Astrocyte of the cerebellum (primary cell): ENCODE measurements at places on chromosomes 2 and 18.

DNA sequence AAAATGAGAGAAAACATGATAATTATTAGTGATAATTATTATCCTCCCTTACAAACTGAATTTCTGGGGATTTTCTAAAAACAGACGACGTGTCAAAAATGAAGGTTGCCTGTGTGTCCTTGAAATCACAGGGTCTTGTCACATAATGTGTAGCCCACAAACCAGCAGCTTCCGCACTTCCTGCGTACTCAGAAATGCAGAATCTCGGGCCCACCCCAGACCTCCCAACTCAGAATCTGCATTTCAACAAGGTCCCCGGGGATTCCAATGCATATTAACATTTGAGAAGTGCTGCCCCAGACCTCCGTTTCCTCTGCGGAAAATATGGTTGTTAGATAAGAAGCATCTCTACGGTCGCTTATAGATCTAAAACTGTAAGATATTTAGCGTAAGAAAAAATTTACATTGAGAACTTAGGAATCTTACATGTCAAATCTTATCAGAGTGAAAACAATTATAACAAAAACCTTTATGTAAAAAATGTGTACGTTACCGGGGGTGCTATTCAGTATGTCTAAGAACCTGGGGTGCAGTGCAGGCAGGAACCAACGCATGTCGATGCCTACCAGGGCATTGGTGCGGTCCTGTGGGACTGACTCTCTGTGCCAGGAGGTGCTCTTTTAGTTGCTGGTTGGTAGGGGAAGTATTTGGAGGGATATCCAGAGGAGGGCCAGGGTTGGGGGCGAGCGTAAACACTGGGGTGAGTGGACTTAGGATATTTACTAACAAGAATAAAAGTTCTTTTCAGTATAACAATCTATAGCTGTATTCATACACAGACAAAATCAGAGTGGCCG lies 15.2 kb downstream of the CDKL4 start:
- no peak for DNase-seq

GRCh38 chr2:38713338-38713737 lies 37.8 kb downstream of the SRSF7 start:
- no peak for DNase-seq

DNA sequence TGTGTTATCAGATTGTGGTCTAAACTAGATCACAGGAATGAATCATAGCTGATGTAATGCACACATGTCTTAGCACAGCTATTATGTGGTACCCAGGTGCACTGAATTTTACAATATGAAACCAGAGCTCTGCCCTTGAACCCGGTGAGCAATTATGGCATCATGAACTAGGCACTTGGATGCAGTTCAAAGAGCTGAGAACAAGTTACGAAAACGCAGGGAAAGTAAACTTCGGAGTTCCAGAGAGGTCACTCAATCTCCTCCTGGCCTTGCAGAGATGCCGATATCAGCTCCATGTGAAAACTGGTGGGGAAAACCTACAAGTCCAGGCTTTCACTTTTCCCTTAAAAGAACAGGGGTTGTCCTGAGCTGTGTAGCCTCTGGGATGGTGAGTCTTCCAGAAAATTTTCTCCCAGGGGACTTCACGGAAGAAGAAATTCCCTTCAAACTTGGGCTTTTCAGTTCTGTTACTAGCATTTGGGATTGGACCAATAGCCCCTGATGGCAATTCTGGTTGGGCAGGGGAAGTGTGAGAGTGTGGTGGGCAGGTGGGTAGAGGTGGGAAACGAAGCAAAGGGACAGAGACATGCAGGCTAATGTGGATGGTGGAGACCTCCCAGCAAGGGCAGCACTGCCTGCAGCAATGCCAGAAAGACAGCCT lies 71.1 kb upstream of the SH3BP4 start:
- peak; percentile 71 for DNase-seq

- DNase-seq, result no peak
Measured at GRCh38 chr2:156486147-156486546, 50.0 kb downstream of the GPD2 start.

DNA sequence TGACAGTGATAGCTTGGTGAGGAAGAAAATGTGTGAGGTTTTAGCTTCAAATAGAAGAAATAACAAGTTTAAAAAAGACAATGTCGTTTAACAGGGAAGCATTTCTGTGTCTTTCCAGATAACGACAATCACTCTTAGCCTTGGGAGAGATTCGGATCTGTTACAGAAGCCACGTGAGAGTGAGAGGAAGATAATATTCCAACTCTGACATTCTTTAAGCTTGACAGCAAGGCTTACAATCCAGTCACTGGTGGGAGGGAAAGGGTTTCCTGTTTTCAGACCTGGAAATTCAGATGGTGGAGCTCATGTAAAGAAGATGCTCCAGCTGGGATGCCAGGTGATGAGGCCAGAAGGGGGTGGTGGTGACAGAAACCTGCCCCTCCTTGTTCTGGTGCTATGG lies 30.8 kb downstream of the FBXO48 start:
- DNase-seq, result no peak

- DNase-seq, result no peak
Measured at GRCh38 chr18:47313901-47314300, 62.4 kb upstream of the SKOR2 start.

GRCh38 chr2:101781326-101781725 lies 83.8 kb downstream of the MAP4K4 start:
- no peak for DNase-seq

- DNase-seq, result no peak
Measured at GRCh38 chr2:158478816-158479215, 22.1 kb downstream of the PKP4 start.

GRCh38 chr2:80120866-80121265 lies 183.7 kb downstream of the LRRTM1 start:
- DNase-seq, result no peak

DNA sequence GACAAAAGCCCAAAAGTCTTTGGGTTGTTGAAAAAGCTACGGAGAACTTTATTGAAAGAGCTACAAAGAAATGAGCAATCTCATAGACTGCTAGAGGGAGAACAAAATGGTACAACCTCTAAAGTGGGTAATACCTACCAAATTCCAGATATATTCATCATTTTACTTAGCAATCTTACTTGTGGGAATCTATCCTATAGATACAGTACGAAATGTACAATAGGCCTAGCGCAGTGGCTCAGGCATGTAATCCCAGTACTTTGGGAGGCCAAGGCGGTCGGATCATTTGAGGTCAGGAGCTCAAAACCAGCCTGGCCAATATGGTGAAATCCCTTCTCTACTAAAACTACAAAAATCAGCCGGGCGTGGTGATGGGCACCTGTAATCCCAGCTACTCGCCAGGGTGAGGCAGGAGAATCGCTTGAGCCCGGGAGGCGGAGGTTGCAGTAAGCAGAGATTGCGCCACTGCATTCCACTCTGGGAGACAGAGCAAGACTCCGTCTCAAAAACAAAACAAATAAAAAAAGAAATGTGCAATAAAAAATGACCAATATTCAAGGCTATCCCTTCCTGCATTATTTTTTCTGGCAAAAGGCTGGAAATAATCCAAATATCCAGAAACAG lies 10.1 kb downstream of the EXOC6B start:
- DNase-seq, result no peak

GRCh38 chr18:623761-624620 lies 27.2 kb downstream of the CLUL1 start:
- peak; percentile 64 for DNase-seq

DNA sequence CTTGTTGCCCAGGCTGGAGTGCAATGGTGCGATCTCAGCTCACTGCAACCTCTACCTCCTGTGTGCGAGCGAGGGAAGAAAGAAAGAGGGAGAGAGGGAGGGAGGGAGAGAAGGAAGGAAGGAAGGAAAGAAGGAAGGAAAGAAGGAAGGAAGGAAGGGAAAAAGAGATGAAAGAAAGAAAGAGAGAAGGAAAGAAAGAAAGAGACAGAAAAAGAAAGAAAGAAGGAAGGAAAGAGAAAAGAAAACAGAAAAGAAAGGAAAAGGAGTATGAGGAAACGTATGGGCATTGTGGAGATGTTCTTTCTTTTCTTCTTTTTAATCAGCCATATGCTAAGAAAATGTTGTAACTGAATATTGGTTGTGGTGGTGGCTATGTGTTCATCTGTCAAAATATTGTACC lies 16.5 kb downstream of the CLK1 start:
- DNase-seq, result no peak

DNA sequence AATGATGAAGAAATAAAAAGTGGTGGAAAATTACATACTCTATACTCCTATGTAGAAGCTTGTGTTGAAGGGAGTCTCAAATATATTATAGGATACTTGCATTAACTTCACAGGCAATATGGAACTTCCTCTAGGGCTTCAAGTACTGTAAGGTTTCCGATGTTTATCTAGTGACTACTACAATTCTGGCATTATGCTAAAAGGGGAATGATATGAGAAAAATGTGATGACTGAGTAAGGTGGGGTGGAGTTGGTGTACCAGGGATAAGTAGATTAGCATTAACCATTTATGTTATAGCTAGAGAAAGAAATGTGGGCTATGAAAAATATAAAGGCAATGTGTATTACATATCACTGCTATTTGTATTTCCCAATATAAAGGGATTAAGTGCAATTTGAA lies 229.5 kb downstream of the DCC start:
- no peak for DNase-seq

DNA sequence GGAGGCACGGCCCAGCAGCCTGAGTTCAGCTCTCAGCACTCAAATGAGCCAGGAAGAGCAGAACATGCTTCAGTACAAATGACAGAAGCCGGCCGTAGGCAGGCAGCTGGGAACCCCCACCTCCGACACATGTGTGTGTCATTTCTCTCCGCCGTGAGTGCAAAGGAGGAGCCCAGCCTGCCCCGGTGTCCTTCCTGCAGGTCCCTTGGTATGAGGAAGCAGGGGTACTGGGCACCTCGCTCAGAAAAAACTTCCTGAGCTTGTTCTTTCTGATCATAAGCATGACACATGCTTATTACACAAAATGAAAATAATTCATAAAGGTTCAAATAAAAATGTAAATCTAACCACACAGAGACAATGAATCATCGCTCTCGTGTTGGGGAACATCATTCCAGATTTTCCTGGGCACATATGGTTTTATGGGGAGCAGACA lies 35.3 kb downstream of the KCNF1 start:
- DNase-seq, result no peak

DNA sequence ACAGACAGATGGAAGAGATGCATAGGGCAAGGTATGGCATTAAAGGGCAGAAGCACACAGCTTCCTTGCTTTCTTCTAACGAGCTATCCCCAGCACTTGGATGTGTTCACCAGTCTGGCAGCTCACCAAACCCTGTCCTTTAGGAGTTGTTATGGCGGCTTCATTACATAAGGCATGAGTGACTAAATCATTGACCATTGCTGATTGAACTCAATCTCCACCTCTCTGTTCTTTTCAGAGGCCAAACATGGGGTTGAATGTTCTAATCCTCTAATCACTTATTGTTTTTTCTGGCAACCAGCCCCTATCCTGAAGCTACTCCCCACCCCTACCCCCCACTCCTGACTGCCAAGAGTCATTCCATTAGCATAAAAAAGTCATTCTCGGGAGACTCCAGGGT lies 301.8 kb downstream of the XIRP2 start:
- DNase-seq, result peak; percentile 68

GRCh38 chr2:235384624-235385023 lies 109.2 kb upstream of the AGAP1 start:
- DNase-seq, result no peak

GRCh38 chr2:232540441-232541041 lies 1.0 kb downstream of the CHRNG start:
- no peak for DNase-seq

DNA sequence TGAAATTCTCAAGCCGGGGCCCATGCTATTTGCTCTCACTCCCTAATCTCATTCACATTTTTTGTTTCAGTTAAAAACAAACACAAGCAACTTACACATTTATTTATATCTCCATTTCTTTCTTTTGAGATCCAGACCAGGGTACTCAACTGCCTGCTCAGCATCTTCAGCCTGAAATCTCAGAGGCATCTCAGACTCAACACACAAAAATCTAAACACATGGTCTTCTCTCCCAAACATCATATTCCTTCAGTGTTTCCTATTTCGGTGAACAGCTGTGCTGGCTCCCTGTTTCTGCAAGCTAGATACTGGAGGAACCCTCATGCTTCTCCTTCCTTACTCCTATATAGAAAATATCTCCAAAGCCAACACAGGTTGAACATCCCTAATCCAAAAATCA lies 11.3 kb upstream of the RTTN start:
- no peak for DNase-seq

DNA sequence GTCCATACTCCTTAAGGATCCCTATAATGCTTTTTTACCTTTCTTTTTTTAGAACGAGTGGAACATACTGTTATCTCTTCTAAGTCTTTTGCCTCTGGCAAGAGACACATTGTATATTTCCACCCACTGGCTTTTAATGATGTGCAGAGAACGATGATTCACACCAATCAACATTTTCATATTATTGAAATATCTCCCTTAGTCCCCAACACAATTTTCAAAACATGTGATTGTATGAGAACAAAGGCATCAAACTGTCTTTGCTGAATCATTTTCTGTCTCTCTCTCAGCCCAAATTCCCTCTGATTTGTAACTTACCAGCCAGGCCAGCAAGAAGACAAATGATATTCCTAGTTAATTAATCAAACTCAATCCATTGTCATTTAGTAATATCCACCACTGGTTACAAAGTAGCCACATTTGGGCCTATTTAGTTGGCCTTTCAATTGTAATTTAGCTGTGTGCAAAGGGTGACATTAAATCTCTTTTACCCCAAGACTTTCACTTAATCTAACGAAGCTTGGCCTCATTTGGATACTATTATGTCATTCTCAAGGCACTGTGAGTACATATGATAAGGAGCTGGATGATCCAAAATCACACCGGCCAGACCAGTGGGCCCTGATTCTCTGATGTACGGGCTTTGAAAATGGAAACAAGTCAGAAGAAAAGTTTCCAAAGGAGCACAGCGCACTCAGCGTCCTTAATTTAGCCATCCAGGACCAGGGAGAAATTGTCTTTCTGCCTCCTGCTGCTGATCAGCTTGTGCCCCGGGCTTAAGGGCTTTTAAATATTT lies 185.1 kb downstream of the SCG2 start:
- DNase-seq, result no peak

DNA sequence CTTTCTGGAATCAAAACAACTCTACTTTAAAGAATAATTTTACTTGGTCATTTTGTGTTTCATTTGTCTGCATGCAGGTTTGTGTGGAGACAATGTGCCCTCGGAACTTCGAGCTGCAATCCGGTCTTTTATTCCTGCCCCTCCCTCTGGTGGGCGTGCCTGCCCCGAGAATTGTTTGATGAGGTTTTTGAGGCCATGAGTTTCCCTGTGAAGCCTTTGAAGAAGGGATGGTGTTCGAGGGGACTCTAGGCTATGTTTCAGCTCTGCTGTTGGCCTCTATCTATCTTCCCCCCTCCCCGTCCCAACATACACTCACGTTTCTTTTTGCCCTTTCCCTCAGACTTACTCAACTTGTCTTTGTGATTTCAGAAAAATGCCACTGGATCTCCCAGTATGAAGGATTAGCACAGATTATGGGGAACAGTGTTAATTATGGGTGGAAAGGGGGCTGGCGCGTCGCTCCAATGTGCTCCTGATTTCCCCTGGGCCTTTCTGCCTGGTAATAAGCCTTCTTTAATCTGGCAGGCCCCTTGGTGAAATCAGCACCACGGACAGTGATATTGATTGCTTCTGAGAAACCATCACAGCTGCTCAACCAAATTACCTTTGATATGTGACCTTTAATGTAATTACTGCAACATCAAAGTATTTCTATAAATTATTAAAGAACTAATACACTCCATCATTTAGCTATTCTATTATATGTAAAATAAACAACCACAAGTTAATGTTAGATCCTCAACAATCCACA lies 82.2 kb downstream of the CELF4 start:
- DNase-seq, result no peak
